CD8-positive, alpha-beta memory T cell (primary cell): ENCODE measurements at places on chromosomes 3 and 15.
A peak's percentile ranks its signal among the peaks of the same experiment; 100 is the strongest.

GRCh38 chr3:8537440-8537839 is 35.8 kb downstream of the LMCD1 start:
- H3K4me3 ChIP-seq = no peak overlapping the region
- H3K27ac ChIP-seq = no peak overlapping the region
- H3K27me3 ChIP-seq = no peaks in the 10 kb centered on the region
- no peaks in the 10 kb centered on the region for H3K36me3 ChIP-seq
- H3K4me1 ChIP-seq = no peaks in the 10 kb centered on the region

- no peak for DNase-seq
- H3K36me3 ChIP-seq = no peaks in the 10 kb centered on the region
- H3K4me1 ChIP-seq = no peaks in the 10 kb centered on the region
- H3K27me3 ChIP-seq = no peaks in the 10 kb centered on the region
These were observed 210.2 kb downstream of the TLE3 start for GRCh38 chr15:69887553-69887952.

DNA sequence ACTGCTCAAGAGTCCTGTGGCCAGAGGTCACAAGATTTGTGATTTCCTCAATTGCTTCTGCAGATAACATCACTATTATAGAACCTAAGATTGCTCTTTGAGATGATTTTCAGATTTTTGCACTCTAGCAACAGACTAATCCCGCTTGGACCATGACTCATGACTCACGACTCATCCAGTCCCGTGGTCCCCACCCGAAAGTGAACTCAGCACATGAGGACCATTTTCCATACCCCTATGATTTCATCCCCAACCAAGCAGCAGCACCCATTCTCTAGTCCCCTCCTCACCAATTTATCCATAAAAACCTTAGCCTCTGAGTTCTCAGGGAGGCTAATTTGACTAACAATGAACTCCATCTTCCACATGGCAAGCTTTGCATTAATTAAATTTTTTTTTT is 106.3 kb upstream of the ALCAM start:
- DNase-seq = no peak
- no peaks in the 10 kb centered on the region for H3K36me3 ChIP-seq
- no peaks in the 10 kb centered on the region for H3K4me1 ChIP-seq
- H3K27ac ChIP-seq = no peak overlapping the region
- no peak overlapping the region for H3K4me3 ChIP-seq

DNA sequence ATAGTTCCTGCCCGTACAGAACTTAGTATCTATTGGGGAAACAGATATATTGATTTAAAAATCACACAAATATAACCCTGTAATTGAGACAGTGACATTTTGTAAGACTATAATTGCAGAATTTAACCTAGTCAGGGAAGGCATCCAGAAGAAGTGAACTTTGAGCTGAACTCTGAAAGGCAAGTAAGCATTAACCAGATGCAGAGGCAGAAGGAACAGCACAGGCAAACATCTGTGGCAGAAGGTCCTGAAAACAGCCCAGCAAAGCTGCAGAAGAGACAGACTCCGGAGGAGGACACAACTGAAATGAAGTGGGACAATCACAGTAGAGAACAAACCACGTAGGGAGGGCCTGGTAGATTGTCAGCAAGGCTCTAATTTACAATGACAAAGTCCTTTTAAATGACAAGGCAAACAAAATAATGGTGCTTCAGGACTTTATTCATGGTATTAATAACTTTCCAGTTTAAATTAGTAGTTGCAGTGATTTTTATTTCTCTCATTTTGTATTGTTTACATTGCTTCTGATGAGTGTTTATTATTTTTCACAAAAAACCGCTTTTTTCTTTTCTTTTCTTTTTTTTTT is 14.5 kb downstream of the BCL2A1 start:
- H3K4me3 ChIP-seq = no peak overlapping the region
- H3K36me3 ChIP-seq = no peaks in the 10 kb centered on the region
- H3K27me3 ChIP-seq = no peaks in the 10 kb centered on the region
- no peak overlapping the region for H3K27ac ChIP-seq

DNA sequence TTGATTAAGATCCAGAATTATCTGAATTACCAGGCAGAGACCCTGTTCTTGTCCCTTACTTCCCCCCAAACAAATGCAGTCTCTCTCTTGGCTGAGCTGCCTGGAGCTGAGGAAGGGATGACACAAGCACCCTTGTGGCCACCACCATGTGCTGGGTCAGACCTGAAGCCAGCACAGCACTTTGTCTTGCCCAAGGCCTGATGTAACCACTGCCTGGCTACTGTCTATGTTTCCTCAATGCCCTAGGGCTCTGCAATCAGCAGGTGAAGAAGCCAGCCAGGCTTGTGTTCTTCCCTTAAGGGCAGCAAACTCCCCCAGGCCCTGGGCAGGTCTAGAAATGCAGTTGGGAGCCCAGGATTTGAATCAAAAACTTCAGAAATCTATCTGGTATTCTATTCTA is 15.8 kb upstream of the CASR start:
- no peaks in the 10 kb centered on the region for H3K36me3 ChIP-seq
- no peak overlapping the region for H3K4me3 ChIP-seq
- no peaks in the 10 kb centered on the region for H3K27me3 ChIP-seq
- H3K27ac ChIP-seq = no peak overlapping the region
- no peaks in the 10 kb centered on the region for H3K4me1 ChIP-seq

- H3K36me3 ChIP-seq = no peaks in the 10 kb centered on the region
- no peak overlapping the region for H3K27ac ChIP-seq
- H3K27me3 ChIP-seq = no peaks in the 10 kb centered on the region
- no peak for DNase-seq
These were observed 289.6 kb upstream of the C2CD4B start for GRCh38 chr15:62454567-62455172.

GRCh38 chr3:147529551-147529950 is 120.4 kb downstream of the ZIC1 start:
- no peak overlapping the region for H3K4me3 ChIP-seq
- no peaks in the 10 kb centered on the region for H3K27me3 ChIP-seq
- no peak overlapping the region for H3K27ac ChIP-seq
- H3K36me3 ChIP-seq = no peaks in the 10 kb centered on the region
- no peak for DNase-seq

- H3K4me3 ChIP-seq = peak overlapping the region; percentile 78
- H3K36me3 ChIP-seq = no peaks in the 10 kb centered on the region
- peaks cover 37% of the 10 kb centered on the region for H3K4me1 ChIP-seq
- DNase-seq = peak; percentile 18
These were observed 1.3 kb downstream of the FAM43A start for GRCh38 chr3:194686816-194687637.
